ENCODE measurements at places on chromosomes 2 and 18.

DNA sequence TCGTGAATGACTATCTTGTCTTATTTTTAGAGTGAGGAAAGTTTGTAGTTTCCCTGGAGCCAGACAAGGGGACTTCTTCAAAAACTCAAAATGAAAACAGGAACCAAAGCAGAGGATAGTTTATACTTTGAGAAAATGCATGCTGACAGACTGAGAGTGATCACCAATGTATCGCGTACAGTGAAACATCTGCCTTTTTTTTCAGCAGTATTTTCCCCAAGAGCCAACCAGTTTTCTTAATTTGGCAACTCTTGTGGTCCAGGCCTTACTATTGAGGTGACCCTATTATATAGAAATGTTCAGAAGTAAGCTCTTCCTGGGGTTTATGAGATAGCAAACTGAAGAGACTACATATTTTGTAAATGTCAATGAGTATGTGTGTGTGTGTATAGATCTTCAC, 153.7 kb upstream of the VRK2 start:
- peak; percentile 50 for DNase-seq

DNA sequence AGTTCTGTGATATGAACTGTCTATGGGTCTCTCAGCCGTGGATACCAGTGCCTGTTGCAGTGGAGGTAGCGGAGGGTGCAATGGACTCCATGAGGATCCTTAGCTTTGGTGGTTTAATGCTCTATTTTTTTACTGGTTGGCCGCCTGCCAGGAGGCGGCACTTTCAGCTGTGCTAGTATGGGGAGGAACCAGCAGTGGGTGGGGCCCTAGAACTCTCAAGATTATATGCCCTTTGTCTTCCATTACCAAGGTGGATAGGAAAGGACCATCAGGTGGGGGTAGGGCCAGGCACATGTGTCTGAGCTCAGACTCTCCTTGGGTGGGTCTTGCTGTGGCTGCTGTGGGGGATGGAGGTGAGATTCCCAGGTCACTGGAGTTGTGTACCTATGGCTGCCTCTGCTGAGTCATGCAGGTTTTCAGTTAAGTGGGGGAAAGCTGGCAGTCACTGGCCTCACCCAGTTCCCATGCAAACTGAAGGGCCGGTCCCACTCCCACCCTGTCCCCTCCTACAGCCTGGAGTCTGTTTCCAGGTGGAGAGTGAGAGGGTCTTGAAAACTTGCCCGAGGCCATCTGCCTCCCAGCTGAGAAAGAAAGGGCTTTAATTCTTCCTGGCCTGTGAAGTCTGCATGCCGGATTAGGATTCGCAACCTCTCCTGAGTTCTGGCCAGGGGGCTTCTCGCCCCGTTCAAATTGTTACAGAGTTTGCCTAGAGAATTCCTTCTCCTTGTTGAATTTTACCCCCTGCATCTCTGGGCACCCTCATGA, 14.5 kb downstream of the KCNS3 start:
- DNase-seq: no peak

DNA sequence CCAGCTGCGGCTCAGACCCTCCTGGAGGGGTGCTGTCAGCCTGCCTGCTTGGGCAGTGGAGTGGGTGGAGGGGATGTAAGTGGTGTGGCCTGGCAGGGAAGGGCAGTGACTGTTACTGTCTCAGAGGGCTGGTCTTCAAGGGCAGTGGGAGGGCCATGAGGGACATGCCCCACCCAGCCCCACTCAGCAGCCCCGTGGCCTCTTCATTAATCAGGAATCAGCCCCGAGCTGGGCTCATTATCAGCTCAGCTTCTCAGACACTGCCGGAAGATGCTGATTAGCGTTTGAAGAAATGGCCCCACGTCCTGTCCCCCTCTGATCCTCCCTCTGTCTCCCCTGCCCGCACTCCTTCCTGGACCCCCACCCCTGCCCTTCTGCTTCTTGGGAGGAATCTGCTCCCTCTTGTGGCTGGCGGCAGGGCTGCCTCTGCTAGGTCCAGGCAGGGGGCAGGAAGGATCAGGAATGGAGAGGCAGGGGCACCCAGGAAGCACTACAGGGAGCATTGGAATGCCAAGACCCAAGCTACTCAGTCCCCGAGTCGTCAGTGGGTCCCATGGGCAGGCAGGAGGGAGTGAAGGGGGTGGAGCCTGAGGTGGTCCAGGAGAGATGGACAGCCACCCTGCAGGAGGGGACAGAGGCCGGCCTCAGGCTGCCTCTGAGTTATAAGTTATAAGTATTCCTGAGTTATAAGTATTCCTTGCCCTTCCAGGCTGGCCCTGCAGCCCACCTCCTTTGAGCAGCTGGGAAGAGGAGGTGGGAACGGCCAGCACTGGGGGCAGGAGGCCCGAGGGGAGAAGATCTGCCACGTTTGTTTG, 7.0 kb downstream of the ASIC4 start:
- DNase-seq: peak; percentile 38

- no peak for DNase-seq
Observed at GRCh38 chr2:72607189-72607588, 218.6 kb downstream of the EXOC6B start.

GRCh38 chr2:181122601-181123000, 142.2 kb downstream of the UBE2E3 start:
- DNase-seq: no peak

DNA sequence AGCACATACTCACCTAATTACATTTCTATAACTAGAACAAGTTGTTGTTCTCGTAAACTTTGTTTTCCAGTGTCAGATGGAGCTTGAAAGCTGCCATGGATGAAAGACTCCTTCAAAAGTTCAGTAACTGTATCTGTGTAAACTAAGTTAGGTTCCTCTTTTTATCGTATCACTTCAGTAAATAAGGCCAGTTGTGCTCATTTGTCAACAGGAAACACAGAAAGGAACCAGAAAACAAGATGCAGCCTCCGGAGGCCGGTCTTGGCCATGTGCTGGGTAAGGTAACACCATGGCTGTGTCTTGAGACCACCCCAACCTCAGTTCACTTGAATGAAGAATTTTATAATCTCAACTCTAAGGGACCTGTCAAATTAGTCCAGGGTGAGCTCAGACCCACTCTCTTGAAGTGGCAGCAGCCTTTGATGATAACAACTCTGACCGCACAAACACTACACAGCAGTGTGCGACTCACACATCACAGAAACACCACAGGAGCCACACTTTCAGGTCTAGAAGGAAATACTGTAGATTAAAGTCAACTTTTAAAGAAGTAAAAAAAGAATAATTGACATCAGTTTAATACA, 213.8 kb downstream of the AFF3 start:
- DNase-seq: no peak

DNA sequence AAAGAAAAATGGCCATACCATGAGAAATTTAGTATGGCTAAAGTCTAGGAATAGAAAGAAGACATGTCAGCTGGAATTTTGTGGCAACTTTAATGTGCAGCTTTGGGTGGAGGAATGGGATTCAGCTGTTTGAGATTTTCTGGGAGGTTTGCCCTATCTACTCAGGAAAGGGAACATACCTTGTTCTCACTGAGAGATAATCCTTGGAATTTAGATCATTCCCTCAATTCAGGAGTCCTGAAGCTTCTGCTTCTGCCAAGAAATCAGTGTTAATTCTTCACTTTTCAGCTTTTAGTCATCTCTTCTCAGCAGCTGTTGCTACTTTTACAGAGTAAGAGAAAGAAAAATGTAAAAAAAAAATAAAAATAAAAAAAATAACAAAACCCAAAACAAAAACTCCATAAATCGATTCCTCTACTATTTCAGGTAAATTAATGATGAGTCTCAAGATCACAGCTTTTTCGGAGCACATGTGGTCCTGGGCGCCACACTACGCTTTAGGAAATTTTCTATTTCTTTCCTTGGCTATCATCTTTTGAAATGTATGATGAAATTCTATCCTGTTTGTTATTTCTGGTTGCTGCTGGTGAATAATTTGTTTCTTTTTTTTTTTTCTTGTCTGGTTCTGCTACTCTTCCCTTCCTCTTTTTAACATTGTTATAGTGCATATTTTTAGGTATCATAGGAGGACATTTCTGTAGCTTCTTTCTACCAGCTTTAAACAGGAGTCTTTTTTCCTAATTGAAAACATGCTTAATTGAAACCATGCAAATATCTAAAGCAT, 18.9 kb upstream of the BAZ2B start:
- DNase-seq: no peak

DNA sequence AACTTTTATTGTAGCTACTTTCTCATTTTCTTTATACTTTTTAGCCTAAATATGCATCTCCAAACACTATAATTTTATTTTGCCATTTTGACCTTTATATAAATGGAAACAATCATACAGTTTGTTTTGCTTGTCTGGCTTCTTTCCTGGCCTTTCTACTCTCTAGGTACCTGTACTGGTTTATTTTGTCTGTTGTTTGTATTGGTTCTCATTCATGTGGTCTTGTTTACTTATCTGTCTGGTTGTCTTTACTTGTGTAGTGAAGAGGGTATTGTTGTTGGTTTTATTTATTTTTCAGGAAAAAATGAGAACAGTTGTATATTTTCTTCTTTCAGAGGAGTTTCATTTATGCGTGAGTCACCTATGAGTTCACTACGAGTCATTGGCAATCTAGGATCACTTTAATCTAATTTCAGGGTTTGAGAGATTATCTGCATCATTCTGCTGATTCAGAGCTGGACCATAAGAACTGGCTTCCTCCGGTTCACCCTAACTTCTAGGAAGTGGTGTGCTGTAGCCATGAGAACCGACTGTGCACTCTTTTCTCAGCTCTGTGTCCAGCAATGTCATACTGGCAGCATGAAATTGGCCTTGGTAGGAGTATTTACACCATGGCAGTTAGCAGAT, 33.1 kb upstream of the HDAC4 start:
- no peak for DNase-seq

GRCh38 chr18:43634994-43635393, 357.7 kb upstream of the SYT4 start:
- DNase-seq: no peak

GRCh38 chr2:1818404-1818803, 74.1 kb upstream of the PXDN start:
- DNase-seq: no peak

DNA sequence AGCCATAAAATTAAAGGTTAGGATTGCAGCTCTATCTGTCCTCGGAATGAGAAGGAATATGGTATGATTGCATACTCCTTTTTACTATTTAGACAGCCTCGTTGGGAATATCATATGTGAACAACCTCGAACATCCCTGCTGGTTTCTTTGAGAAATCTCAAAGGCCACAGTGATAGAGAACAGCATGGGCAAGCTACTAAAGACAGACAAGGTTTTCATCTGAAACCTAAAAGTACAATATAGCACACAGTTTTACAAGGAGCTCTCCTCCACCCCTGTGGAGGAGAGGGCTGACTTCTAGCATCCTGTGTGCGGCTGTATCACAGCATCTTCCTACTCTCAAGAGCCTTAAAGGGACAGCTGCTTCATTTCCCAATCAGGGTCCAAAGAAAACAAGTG, 104.3 kb downstream of the VWC2L start:
- DNase-seq: no peak

GRCh38 chr2:238483656-238484055, 56.9 kb downstream of the ASB1 start:
- DNase-seq: no peak

- no peak for DNase-seq
Observed at GRCh38 chr2:239804161-239805042, 220.7 kb downstream of the NDUFA10 start.

GRCh38 chr18:49677081-49677480, 115.2 kb downstream of the LIPG start:
- DNase-seq: no peak

DNA sequence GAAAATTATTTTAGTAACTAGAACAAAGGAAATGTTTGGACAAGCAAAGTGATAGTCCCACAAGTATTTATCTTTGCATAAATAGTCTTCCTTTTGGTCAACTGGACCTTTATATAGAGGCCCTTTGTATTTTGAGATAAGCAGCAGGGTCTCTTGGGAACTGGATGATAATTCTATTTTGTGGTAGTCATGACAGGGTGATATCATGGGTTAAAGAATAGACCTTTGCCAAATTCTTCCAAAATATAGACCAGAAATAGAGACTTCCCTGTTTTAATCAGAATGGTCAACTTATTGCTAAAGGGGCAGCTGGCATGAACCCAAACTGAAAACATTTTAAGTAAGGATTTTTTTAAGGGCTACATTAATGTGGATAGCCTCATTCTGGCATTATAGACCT, 10.5 kb downstream of the PLEK start:
- no peak for DNase-seq

GRCh38 chr2:209395652-209396051, 28.2 kb upstream of the MAP2 start:
- DNase-seq: no peak

- DNase-seq: no peak
Observed at GRCh38 chr2:45173513-45173912, 164.3 kb upstream of the SIX2 start.

DNA sequence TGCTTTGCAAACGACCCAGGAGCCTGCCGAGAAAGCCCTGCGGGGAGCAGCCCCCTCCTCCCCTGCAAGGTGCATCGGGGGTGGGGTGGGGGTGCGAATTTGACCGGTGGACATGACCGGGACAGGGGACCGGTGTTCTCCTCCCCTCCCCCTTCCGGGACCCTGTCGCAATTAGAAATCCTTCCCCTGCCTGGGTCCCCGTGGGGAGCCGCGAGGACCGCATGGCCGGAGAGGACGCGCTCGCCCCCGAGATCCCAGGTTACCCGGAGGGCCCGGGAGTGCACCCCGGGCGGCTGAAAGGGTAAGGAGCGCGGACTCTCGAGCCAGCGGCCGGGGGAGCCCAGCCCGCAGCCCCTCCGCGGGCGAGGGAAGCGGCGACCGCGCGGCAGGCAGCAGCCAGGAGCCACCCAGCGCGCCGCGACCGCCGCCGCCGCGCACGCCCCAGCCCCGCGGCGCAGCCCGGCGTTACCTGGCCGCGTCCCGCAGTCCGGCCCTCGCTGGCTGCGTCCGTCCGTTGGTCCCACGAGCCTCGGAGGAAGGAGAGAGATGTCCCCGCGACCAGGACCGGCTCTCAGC, 482 bp downstream of the DLGAP1 start:
- DNase-seq: no peak

GRCh38 chr2:123364243-123364896, 660.7 kb upstream of the CNTNAP5 start:
- no peak for DNase-seq

- DNase-seq: no peak
Observed at GRCh38 chr2:96872591-96873349, 2.9 kb upstream of the SEMA4C start.

DNA sequence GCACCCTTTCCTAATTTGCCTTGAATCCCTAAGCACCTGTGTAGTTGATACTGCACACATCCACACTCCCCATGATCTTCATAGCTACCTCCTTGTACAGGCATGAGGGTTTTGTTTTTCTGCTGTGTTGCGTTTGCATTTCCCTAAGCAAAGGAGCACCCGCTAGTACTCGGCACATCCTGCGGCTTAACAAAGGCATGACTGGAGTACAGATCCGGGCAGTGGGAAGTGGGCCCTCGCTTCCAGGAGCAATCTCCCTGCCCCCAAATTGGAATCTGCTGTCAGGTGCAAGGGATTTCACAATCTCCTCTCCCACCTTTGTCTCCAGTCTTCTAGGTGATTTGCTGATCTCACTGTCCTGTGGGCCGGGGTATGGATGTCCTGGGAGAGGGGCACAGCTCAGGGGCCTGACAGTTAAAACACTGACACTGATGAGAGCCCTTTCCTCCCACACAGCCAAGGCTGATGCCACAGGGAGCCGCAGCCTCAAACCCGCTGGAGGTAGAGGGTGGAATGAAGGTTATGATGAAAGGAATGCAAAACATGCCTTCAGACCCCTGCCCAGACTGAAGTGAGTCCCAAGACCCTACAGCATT, 98.7 kb upstream of the THOC1 start:
- DNase-seq: no peak

All from NCI-H1694 (cell line).